ENCODE measurements at places on chromosomes 11 and 22.

DNA sequence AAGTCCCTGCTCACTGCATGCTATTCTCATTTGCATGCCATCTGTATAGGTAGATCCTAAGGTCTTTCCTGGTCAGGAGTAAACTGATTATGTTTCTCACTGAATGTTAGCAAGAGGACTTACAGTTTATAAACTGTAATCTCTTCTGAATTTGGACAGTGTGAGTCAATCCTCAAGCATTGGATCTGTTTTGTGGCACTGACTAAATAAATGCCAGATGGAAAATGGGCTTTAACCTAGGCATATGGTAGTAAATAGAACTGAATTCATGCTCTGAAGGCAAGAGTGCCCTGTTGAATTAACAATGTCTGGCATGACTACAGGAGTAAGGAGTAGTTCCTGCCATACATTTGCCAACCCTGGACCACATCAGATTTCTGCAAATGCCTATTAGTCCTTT lies 11.4 kb downstream of the FAM181B start:
- peak; percentile 8 for DNase-seq

- peak; percentile 63 for DNase-seq
These were observed 129.4 kb upstream of the SLC5A12 start for GRCh38 chr11:26851291-26851690.

- DNase-seq, result peak; percentile 81
These were observed 223.8 kb downstream of the BLID start for GRCh38 chr11:121892131-121892681.

DNA sequence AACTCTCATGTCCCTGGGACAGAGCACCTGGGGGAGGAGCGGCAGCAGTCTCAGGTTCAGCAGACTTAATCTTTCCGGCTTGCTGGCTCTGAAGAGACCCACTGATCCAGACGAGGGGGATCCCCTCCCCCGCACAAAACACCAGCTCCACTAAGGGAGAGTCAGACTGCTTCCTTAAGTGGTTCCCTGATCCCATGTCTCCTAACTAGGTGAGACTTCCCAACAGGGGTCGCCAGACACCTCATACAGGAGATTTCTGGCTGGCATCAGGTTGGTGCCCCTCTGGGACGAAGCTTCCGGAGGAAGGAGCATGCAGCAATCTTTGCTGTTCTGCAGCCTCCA lies 157.2 kb upstream of the TMEM45B start:
- DNase-seq, result no peak

GRCh38 chr11:59754859-59755700 lies at the start of gene STX3:
TSS of gene STX3 (plus strand) at chr11:59755376. CDS start at chr11:59755606, 230 bp downstream.
- DNase-seq, result peak; percentile 37

- peak; percentile 41 for DNase-seq
These were observed 100.3 kb upstream of the CLPB start for GRCh38 chr11:72534371-72535193.

- DNase-seq, result no peak
These were observed 324.4 kb downstream of the BRD1 start for GRCh38 chr22:49503321-49503720.

GRCh38 chr11:45431046-45432018 lies 145.2 kb upstream of the SYT13 start:
- DNase-seq, result no peak

DNA sequence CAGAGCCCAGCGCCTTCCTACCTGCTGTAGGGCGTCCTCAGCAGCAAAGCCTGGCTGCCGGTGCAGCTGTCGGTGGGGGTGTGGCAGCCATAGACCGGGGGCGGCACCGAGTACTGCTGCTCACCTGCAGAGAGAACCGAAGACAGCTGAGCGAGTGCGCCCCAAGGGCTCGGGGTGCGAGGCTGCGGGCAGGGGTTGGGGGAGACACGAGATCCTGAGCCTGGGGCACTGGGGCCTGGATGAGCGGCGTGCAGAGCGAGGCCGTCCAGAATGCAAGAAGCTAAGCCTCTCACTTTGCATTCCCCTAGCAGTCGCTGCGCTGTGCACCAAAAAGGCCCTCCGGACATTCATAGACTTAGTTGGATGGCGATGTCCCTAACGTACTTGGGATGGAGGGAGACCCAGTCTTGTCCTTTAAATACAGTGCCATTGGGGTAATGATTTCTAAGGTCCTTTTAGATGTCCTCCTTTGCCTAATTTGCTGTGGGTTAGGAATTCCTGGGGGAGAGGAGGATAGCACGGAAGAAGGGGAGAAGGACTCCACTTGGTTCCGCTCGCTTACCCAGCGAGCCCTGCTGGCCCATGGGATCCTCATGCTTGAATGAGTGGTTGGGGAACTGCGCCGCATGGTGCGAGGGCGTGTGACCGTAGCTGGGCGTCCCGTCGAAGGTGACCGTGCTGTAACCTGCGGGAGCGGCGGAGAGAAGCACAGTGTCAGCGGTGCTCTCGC lies 7.2 kb downstream of the WT1 start:
- DNase-seq, result no peak

- DNase-seq, result no peak
These were observed 118.8 kb upstream of the KIRREL3 start for GRCh38 chr11:127119356-127119755.

GRCh38 chr11:30786256-30787110 lies 200.3 kb upstream of the MPPED2 start:
- DNase-seq, result peak; percentile 70

- DNase-seq, result peak; percentile 68
These were observed 3.4 kb downstream of the TSPAN32 start for GRCh38 chr11:2305140-2305778.

DNA sequence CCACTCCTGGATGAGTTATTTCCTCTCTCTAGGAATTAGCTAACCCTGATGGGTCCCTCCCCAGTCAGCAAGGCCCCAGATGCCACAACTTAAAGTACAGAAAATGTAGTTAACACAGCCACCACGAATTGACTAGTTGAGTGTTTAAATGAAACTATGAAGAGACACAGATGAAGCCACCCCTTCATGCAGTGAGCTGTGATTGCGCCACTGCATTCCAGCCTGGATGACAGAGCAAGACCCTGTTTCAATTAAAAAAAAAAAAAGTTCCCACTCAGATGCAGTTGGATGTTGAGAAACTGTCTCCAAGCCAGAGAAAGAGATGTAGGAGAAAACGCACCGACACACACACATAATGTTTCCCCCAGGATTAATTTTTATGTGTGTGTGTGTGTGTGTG lies 53.3 kb downstream of the SCN3B start:
- DNase-seq, result peak; percentile 85

- DNase-seq, result no peak
These were observed 102.6 kb upstream of the RASSF10 start for GRCh38 chr11:12906501-12906900.

- DNase-seq, result no peak
These were observed 106.4 kb downstream of the CTNND1 start for GRCh38 chr11:57867966-57868365.

GRCh38 chr11:105867742-105868141 lies 154.3 kb downstream of the MSANTD4 start:
- DNase-seq, result peak; percentile 10

DNA sequence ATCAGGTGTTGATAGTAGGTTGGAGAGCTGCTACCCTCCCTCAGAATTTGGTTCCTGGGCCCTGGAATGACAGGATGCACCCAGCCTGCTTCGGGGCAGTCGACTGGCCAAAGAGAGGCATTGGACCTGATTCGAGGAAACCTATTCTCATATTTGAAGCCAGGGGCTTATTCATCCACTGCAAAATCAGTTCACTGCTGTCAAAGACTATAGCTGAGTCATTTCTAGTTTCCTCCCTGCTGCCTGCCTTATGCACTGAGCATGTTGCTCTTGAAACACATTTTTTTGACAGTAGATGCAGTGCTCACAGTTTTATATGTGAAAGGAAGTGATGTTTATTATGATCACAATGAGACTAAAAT lies 565.4 kb downstream of the ETS1 start:
- peak; percentile 63 for DNase-seq

DNA sequence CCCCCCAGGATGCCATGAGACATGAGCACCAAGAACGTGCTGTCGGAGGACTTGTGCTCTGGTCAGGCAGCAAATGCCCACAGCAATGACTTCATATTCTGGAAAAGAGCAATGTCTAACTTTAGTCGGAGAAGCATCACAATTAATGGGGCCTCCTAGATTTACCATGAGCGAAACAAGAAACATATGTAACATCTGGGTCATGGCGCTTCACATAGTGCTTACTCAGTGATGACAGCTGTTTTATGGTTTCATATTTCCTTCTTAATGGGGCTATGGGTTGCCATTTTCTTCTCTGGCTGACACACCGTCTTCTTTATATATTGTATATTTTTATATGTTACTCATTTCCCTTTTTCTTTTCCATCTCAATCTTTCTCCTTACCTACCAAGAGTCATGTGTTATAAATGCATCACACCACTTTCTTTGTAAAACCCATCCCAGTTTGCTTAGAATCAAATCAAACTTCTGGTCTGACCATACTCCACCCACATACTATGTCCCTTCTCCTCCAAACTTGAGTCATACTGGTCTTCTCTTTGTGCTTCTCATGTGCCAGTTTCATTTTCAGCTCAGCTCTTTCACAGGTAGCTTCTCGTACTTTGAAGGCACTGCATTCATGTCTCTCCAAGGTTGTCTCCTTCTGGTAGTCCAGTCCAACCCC lies 9.4 kb upstream of the CASP12 start:
- DNase-seq, result peak; percentile 85

DNA sequence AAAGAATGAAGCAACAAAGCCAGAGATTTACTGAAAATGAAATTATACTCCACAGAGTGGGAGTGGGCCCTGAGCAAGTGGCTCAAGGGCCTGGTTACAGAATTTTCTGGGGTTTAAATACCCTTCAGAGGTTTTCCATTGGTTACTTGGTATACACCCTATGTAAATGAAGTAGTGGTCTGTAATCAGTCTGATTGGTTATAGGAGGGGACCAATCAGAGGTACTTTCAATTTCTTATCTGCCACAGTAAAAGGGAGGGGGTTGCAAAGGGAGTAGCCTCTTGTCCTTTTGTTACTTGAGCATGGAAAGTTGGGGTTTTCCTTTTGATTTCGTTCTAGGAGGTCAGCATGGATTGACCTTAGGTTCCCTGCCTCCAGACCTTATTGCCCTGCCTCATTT lies 63.5 kb downstream of the ATM start:
- DNase-seq, result no peak

- DNase-seq, result no peak
These were observed 597.9 kb upstream of the KIRREL3 start for GRCh38 chr11:127598476-127598875.

GRCh38 chr11:116364348-116364747 lies 408.4 kb downstream of the BUD13 start:
- no peak for DNase-seq

GRCh38 chr11:76067099-76067498 lies 139.2 kb downstream of the WNT11 start:
- DNase-seq, result no peak

GRCh38 chr22:17607891-17608521 lies 20.5 kb downstream of the ATP6V1E1 start:
- no peak for DNase-seq

GRCh38 chr11:2752204-2752770 lies 52.5 kb upstream of the KCNQ1OT1 start:
- peak; percentile 61 for DNase-seq

GRCh38 chr22:39344046-39344390 lies 5.8 kb upstream of the SYNGR1 start:
- DNase-seq, result no peak

DNA sequence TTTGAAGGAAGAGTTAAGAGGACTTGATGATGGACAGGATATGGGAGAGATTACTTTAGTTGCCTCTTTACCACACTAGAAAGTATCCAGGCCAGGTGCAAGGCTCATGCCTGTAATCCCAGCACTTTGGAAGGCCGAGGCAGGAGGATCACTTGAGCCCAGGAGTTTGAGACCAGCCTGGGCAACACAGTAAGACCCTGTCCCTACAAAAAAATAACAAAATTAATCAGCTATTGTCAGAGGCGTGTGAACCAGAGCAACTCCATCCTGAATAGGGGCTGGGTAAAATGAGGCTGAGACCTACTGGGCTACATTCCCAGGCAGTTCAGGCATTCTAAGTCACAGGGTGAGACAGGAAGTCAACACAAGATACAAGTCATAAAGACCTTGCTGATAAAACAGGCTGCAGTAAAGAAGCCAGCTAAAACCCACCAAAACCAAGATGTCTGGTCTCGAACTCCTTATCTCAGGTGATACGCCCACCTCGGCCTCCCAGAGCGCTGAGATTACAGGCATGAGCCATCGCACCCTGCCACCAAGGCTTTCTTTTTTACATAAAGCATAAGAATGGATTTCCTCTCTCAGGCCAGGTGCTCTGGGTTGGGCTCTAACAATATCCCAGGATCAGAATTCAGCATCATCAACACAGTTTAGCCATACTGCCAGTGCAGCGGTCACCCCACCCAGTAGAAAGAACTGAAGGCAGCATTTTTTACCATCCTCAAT lies 17.8 kb downstream of the PI4KA start:
- no peak for DNase-seq

DNA sequence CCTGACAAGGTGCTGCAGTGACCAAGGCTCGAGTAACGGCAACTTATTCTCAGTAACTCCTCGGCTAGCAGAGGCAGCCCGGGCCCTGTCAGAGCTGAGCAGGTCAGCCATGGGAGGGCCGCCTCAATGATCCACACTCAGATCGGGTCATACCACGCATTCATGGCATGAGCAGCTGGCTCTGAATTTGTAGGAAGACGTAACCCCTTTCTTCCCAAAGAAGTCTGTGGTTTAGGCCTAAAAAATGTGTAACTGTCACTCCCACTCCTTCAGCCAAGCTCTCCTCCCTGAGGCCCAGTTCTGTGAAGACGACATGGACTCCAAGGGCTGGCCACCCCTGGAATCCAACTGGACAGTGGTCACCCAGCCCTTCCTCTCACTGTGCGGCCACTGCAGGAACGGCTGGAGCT lies 30.0 kb downstream of the PPP2R1B start:
- DNase-seq, result peak; percentile 67

GRCh38 chr22:20218987-20219386 lies 49.1 kb downstream of the RTN4R start:
- no peak for DNase-seq

GRCh38 chr11:13883042-13883441 lies 79.5 kb upstream of the SPON1 start:
- DNase-seq, result no peak

- no peak for DNase-seq
These were observed 6.6 kb upstream of the APOL6 start for GRCh38 chr22:35641494-35642120.

- no peak for DNase-seq
These were observed 3.5 kb upstream of the COX8A start for GRCh38 chr11:63970902-63971301.

DNA sequence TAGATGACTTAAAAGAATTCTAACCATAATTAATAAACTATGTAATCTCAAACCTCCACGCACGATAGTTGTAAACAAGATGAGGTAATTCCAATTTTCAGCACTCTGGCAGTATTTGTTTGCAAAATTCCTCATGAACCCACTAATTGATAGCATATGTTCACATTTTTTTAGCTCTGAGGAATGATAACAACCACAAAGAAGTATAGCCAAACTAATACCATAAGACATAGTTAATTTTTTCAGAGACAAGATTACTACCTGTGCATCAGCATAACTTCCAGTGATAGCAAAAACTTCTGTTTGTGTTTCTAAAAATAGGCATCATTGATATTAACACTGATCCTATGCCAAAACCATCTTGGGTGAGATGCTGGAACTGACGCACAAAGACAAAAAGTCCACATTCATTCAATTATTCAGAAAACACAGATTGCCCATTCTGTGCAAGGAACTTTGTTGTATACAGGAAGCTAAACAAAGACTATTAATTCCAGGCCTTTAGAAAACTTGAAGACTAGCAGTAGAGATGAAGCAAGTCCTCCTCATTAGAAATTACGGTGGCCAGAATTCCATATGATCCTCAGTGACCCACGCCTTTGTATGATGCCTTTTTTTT lies 57.7 kb downstream of the PDGFD start:
- peak; percentile 87 for DNase-seq

- no peak for DNase-seq
These were observed 96.6 kb upstream of the LMO1 start for GRCh38 chr11:8360086-8360828.

Measured in fibroblast of skin of abdomen (primary cell).